Activated T-helper 1 cell treated with anti-CD3 and anti-CD28 coated beads, Interleukin-2, amount 50 U/mL, for 16 hours (primary cell): ENCODE measurements at places on chromosomes 5 and 9.

DNA sequence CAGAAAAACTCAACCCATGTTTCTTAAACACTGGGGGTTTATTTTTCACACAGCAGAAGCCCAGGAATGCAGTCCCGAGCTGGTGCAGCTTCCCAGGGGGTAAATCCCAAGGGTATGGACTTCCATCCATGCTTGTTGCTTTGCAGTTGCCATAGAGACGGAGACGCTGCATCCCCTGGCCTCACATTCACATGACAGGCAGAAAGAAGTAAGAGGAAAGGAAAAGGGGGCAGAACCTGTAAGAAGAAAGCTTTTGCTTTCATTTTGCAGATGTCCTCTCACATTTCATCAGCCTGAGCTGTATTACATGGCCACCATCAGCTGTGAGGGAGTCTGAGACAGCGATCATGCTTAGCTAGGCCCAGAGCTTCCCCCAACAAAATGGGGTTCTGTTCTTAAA lies 321.0 kb downstream of the AGTPBP1 start:
- DNase-seq = no peak

DNA sequence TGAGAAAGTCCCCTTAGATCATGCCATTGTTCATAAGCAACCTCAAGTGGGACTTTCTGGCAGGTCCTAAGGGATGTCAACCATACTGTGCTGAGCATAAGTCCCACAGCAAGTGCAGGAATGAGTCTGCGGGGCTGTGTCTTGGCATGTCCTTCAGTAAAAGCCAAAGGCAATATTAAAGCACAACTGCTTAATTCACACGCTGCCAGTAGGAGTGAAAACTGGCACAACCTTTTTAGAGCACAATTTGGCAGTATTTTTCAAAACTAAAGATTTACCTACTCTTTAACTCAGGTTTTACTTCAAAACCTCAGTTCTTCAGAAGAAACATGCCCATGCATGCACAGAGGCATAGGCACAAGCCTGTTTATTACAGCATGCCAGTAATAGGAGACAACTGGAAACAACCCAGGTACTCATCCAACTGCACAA lies 24.4 kb upstream of the SMAD5 start:
- DNase-seq = no peak

DNA sequence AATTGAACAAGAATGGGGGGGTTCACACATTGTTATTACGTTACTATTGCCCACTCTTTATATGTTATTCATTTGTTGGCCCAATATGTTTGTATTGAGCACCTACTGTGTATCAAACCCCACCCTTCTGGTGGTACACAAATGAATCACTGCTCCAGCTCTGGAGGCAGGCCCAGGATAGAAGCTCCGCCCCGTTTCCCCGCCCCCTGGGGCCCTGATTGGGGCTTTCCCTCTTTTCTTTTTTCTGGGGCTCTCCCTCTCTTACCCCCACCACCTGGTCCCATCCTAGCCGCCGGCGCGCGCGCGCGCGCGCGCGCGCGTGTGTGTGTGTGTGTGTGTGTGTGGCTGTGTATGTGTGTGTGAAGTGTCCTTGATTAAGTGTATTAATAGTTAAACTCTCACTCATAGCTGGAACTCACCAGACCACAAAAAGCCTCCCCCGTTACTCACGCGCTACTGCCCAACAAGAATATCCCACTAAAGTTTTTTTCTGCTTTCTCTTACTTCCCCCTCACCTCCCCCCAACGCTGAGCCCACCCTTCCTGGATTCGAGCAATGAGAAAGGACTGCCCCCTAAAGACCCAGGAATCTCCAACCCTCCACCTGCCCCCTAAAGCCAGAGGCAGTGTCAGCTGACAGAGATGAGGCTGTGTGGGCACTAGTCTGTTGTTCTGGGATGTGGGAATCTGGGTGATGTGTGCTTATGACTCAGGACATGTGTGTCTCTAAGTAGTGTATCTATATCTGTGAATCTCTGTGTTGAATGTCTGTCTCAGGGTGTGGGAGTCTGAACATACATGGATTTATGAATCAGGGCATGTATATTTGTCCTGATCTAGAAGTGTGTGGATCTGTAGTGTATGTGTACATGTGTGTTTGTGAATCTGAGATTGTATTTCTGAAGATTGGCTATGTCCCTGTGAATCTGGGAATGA lies 4.0 kb downstream of the CXXC5 start:
- no peak for DNase-seq

- DNase-seq = no peak
These were observed 3.9 kb downstream of the GABRA1 start for GRCh38 chr5:161851691-161852299.

- no peak for DNase-seq
These were observed 228.2 kb downstream of the GRIA1 start for GRCh38 chr5:153718713-153719112.

DNA sequence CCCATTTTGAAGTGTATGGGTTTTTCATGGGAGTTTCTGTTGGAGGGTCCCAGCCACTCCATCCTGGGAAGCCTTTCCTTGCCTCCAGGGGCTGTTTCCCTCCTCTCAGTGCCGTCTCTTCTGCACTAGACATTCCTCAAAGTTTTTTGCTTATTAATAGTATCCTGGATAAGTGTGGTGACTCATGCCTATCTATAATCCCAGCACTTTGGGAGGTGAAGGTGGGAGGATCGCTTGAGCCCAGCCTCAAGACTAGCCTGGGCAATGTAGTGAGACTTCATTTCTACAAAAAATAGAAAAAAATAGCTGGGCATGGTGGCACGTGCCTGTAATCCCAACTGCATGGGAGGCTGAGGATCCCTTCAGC lies 43.1 kb downstream of the RALGPS1 start:
- DNase-seq = no peak

DNA sequence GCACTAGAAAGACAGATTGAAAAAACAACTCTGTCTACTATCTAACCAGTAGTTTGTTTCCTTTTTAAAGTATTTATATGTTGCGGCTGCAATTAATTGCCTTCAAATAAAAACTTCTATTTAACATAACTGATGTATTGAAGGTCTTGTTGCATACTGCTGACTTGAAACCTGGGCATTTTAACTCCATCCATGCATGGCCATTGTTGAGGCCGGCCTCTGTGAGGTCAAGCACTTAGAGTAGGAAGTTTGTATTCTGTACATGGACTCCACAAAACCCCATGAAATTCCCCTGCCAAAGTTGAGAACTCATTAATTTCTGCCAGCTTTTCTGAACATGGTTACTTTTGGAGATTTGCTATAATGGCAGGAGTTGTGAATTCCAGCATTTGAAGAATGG lies 150.6 kb downstream of the GAS1 start:
- DNase-seq = no peak

DNA sequence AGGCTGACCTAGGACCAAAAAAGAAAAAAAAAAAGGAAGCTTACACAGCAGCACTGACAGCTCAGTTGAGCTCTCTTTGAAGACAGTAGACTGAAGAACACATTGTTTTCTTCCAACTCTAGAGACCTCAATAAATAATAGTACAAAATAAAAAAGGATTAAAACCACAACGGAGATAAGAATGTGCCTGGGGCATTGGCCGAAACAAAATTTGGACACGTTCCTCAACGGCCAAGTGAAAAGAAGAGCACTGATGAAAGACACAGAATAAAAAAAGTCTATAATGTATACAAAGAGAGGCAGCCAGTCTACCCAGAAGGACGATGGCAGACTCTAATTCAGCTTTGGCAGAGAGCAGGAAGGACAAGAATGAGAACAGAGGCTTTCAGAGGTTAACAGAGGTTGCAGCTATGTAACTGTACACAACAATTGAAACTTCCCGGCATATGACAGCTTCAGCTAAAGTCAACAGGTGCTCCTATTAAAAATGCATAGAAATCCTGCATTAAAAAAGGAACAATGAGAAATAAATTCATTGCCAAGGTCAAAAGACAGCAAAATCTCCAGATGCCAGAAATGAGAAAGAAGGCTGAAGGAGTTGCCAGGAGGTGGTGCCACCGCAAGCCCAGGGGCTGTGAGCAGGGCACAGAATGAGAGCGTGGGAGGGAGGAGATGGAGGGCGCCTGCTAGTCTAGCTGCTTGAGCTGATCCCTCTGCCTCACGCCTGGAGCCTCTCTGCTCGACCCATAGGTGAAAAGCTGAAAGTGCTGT lies 113.9 kb downstream of the DCP2 start:
- no peak for DNase-seq

DNA sequence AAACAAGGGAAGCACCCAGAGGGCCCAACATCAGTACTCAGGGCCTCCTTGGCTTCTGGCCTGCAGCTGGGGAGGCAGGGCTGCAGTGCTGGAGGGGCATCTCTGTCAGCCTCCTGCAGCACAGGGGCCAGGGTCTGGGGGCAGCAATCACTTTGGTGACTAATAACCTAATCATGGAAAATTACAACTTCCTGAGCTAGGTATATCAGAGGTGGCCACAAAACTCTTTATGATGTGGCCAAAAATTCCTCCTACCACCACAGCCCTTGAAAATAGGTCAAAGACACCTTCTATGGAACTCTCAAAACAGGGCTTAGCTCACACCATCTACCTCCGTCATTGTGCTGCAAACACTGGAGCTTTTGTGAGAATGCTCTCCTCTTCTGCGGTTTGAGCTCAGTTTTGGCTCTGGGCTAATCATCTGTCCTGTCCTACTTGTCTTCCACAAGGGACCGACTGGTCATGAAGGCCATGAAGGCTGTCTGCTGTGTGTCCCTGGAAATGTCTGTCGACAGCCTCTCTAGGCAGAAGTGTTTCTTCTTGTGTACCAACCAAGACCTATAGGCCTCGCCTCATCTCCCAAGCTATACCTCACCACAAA lies 28.6 kb downstream of the CSF2 start:
- DNase-seq = no peak

DNA sequence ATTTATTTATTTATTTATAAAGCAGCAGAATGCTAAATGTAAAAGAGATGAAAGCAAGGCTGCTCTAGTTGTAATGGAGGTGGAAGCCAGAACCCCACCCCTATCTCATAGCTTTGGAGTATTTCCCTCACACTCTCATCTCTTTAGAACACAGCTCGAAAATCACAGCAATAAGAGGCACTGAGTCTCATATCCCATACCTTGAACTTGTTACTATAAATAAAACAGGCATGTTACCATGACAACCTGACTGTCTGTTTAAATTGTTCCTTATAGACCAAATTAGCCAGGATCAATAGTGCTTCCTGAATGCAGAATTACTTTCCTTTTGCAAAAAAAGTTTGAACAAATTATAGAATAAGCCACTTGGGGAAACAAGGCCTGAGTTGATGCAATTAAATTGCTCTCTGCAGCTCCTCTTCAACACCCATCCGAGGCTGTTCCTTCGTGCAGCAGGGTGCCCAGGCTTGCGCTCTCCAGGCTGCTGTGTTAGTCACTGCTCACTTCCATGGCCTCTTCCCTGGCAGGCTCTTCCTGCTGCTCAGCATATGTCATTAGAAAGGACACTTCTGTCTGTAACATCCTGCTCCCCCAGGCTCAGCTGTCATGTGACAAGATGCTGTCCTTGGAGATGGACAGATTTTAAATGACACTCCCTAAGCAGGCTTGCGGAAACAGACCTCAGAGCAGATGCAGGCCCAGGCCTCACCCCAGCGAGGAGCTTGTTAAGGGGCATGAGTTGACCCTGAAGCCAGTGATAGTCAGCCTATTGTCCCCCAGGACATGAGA lies 120.2 kb downstream of the CARTPT start:
- no peak for DNase-seq

DNA sequence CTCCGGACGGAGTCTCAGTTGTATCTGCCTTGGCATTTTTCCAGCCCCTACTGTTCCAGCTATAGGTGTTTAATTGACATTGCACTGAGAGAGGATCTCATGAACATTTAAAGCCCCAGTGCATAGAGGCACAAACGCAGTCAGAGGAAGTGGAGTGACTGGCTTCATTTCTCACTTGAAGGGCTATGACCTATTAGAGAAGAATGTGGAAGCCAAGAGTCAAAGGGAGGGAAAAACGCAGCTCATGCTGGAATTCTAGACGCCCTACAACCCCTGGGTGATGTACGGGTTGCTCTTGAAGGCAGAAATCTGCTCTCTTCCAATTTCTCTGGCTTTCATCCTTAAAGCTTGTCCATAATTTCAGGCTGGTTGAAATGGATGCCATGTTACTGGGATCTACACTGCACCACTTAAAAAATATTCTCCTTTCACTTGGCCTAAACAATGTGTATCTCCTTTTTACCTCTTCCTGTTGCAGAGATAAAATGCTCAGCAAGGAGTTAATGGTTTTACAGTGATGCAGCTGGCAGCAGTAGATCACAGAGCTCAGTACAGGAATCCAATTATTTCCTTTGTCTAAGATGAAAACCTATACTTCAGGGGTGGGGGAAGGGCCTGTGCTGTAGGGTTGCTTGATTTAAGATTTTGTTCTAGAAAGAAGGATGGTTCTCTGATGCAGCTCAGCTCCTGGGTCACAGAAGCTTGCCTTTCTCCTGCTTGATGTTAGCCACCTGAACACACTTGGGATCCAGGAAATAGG lies 61.8 kb upstream of the MAMDC2 start:
- DNase-seq = no peak
